Thoracic aorta (tissue), 2 donors: ENCODE measurements at places on chromosomes 13 and 19.

DNA sequence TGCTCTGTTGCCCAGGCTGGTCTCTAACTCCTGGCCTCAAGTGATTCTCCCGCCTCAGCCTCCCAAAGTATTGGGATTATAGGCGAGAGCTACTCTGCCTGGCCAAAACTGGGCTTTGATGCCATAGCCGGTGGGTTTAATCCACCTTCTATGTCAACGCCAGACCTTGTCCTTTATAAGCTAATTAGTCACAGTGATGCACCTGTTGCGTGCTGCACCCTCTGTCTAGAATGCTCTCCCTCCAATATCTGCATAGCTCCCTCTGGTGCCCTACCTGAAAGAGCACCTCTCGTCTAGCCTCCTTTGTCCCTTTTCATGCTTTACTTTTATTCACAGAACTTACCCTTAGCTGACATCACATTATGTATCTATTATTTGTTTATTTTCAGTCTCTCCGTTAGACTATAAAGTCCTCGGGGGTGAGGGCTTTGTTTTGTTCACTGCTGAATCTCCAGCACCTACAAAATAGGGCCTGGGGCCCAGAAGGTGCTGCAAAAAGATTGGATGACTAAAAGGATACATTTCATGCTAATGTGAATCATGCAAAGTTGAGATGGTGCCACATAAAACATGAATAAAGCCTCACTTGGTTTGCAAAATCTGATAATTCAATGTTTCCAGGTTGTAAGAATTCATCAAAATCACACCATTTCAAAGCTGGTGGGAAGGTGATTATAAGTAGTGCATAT is 148.1 kb downstream of the USP12 start:
- H3K4me3 ChIP-seq: no peak overlapping the region
- no peaks in the 10 kb centered on the region for H3K36me3 ChIP-seq
- H3K27ac ChIP-seq: no peak overlapping the region

DNA sequence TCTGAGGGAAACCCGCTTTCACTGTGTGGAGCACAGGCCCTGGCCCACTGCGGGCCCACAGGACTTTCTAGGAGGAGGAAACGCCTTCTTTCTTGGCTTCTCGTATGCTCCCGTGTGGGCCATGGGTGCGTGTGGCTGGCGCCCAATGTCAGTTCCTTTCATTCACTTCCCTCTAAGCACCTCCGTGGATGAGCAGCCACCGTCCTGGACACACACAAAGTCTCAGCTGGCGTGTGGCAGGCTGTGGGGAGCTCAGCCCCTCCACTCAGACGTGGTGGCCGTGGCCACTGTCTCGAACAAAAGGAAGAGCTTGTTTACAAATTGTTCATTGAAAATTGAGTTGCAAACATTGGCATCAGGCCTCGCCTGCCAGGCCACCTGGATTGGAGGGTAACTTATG is 240.0 kb upstream of the SGCG start:
- no peaks in the 10 kb centered on the region for H3K27me3 ChIP-seq
- H3K27ac ChIP-seq: no peak overlapping the region
- H3K4me1 ChIP-seq: no peaks in the 10 kb centered on the region
- no peaks in the 10 kb centered on the region for H3K36me3 ChIP-seq
- no peak overlapping the region for H3K4me3 ChIP-seq

- H3K27me3 ChIP-seq: no peaks in the 10 kb centered on the region
- no peak overlapping the region for H3K4me3 ChIP-seq
- no peaks in the 10 kb centered on the region for H3K36me3 ChIP-seq
These were observed 3.8 kb downstream of the SGTA start for GRCh38 chr19:2779121-2779740.

- H3K36me3 ChIP-seq: no peaks in the 10 kb centered on the region
- no peak overlapping the region for H3K27ac ChIP-seq
- no peak for DNase-seq
- no peaks in the 10 kb centered on the region for H3K4me1 ChIP-seq
- no peaks in the 10 kb centered on the region for H3K27me3 ChIP-seq
- no peak overlapping the region for H3K4me3 ChIP-seq
These were observed 610.2 kb downstream of the UQCRFS1 start for GRCh38 chr19:28602675-28603298.

DNA sequence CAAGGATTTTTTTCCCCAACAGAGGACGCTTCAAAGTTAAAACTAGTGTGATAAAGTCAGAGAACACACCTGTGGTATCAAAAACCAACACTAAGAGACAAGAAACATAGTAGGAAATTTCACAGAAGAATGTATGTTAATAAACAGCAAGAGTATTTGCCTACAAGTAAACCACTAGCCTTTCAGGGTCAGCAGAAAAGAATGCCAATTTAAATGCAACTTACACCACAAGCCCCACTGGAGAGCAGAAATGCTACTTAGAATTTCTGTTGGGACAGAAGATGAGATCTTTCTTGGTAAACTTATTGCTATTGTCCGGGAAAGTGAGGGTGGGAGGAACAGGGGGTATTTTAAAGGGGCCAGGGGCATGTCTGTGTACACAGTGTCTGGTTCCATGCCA is 68.6 kb downstream of the STK24 start:
- no peak for DNase-seq
- no peaks in the 10 kb centered on the region for H3K27me3 ChIP-seq
- no peaks in the 10 kb centered on the region for H3K36me3 ChIP-seq
